ENCODE measurements at places on chromosomes 4 and X.

- no peak for DNase-seq
Observed at GRCh38 chr4:108068442-108068841, 78.8 kb downstream of the HADH start.

DNA sequence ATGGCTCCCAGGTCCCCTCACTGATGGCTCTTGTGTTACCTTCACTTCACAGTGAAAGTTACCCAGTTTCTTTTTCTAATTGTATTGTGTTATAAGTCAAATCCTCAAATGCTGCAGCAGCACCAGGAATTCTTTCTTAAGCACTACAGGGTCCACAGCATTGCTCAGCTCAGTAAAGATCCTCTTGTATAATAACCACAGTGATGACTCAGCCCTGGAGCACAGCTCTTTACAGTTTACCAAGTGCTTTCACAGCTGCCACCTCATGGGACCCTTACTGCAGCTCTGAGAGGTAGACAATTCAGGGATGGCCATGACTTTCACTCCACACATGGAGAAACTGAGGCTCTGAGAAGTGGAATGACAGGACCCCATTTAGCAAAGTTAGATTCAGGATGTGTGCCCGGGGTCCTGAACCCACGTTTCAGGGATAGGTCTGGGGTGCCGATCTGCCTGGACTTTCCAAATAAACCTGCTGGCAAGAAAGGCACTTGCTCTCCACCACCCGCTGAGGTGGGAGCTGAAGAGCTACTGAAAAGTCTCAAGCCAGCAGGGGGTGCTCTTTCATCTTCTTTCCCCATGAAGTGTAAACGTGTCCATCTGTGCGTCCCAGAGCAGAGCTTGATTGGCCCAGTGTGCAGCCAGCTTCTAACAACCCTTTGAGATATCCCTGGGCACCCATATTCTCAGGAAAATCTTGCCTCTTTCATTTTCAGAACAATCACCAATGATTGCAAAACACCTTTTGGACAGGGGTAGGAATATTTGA, 35.7 kb upstream of the GABRQ start:
- DNase-seq, result no peak

DNA sequence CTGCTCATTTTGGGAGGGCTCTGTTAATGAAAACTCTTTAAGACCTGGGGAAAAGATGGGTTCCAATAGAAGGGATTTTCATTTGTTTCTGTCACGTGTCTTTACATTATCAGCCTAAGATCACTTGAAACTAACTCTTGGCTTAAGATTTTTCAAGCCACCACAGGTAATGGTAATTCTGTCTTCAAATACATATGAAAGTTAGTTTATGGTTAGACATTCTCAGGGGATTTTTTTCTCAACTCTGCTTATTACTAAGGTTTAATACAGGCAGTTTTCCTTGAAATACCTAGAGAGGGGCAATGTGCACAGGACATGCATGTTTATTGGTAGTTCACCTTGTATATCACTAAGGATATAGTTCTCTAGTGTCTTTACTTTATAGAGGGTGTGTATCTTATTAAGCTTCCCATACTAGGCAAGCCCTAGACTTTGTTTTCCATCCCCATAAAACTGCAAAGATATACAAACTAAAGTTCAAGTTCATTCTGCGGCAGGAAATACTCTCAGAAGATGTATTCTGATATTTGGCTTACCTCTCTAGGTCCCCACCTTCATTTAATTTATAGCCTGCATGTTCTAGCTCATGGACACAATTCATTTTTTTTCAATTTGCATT, 38.2 kb upstream of the MYOZ2 start:
- no peak for DNase-seq

GRCh38 chrX:77922787-77923186, 12.3 kb downstream of the ATP7A start:
- DNase-seq, result no peak

- no peak for DNase-seq
Observed at GRCh38 chr4:150072906-150073714, 5.1 kb upstream of the DCLK2 start.

- no peak for DNase-seq
Observed at GRCh38 chrX:56757327-56757726, 28.3 kb downstream of the NBDY start.

DNA sequence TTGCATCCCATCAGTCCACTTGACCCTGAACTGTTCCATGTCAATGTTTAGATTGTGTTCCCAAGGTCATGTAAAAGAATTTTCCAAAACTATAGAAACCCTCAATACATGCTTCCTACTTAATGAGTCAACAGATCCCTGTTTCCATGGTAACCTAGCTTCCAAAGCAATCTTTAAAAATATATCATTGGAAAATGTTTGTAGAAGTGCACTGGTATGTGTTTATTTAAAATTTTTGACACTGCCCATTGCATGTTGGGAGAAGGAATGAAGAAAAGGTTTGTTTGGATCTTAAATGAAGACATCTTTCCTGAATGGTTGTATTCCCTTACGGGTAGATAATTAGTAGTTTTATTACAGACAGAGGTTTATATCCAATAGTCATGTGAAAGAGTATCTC, 345.3 kb downstream of the GABRG1 start:
- no peak for DNase-seq

GRCh38 chr4:184887333-184887732, 61.6 kb upstream of the ACSL1 start:
- no peak for DNase-seq

GRCh38 chr4:151443752-151444151, 34.8 kb downstream of the FHIP1A start:
- no peak for DNase-seq

DNA sequence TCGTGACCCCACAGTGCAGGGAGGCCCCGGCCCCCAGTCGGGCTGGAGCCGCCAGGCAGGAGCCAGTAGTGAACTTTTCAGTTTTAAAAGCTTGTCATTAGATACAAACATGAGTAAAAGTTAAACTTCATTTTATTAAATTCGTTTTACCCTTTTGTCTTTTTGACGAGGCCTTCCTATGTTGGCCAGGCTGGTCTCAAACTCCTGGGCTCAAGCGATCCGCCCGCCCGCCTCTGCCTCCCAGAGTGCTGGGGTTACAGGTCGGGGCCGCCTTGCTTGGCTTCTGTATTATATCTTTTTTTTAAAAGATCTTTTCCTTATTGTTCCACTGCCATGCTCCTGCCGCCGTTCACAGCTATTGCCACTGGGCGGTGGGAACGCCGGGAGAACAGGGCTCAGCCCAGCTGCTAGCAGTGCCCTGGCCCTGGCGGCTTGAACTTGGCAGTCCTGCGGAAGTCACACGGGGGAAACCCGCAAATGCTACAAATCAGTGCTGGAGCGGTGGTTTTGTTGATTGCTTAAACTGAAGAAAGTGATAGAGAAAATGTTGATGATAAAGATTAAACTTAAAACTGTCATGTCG, 968 bp upstream of the NELFA start:
- peak; percentile 49 for DNase-seq

- no peak for DNase-seq
Observed at GRCh38 chr4:167702391-167702790, 389.9 kb upstream of the ANXA10 start.

GRCh38 chr4:85603437-85604336, 128.7 kb downstream of the ARHGAP24 start:
- no peak for DNase-seq

DNA sequence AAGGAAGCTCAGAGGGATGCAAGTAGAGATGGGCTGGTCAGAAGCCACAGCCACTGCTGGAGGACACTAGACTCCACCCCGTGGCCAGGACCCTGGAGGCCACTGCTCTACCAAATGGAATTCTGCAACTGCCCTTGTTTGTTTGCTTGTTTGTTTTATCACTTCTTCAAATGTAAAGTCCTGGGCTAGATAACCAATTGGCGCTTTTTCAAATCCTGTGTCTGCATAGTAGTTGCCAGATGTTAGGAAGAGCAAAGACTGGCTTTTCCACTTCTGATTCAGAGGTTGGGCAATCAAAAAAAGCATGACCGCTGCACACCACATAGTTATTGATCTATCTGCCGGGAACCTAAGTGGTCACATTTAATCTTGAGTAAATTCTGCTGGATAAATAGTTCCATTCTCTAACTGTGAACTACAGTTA, 255.2 kb upstream of the SFRP2 start:
- no peak for DNase-seq

DNA sequence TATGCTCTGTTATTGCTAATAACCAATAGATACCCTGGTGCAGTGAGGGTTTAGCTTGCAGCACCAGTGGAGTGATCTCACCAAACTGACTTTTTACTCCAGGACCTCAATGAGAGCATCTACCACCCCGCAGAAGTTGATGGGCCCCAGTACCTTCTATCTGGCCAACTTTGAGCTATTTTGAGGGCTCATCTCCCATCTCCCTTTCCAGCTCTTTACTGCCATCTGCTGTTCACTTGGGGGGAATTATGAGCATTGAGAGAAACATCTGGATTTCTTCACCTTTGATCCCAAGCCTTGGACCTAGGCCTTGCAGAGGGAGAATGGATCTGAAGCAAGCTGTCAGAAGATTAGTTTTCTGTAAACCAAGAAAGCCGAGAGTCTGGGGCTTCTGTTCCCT, 143.6 kb downstream of the TMEM164 start:
- DNase-seq, result peak; percentile 51

DNA sequence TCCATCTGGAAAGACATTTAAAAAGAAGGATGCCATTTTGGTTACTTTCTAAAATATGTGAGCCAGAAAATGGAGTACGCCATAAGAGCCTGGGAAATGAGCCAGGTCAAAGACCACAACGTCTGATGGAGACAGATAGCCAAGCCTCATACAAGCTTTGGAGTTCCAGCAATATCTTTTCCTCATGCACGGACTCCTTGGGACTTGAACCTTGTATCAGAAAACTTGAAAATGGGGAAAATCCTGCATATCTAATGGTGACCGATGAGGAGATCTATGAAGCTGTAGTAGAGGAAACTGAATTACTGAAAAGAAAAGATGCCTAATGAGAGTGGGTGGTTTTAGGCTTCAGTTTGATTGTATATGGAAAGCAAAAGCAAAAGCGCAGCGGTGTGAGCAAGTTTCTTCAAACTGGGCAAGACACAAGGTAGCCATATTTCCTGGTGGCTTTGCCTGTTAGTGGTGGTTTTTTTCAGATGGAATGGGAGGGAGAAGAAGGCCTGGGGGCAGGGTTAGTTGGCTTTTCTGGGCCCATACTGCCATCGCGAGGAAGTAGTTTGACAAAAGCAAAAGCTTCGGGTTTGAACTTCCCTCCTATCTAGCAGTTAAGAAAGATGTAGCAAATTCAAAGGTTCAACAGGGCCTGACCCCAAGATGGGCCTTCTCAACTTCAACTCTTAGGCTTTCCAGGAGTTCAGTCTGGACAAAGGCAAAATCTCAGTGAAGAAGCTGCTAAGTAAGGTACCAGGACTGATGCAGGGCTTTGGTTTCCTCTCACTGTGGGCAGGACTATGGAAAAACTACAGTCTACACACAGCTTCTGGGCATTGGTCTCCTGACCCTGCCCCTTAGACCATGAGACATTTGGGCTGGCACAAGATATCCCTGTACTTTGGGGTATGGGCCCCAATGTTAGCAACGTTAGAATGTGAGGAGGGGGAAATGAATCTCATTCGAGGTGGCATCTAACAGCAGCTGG, 210.0 kb upstream of the STK26 start:
- peak; percentile 87 for DNase-seq

DNA sequence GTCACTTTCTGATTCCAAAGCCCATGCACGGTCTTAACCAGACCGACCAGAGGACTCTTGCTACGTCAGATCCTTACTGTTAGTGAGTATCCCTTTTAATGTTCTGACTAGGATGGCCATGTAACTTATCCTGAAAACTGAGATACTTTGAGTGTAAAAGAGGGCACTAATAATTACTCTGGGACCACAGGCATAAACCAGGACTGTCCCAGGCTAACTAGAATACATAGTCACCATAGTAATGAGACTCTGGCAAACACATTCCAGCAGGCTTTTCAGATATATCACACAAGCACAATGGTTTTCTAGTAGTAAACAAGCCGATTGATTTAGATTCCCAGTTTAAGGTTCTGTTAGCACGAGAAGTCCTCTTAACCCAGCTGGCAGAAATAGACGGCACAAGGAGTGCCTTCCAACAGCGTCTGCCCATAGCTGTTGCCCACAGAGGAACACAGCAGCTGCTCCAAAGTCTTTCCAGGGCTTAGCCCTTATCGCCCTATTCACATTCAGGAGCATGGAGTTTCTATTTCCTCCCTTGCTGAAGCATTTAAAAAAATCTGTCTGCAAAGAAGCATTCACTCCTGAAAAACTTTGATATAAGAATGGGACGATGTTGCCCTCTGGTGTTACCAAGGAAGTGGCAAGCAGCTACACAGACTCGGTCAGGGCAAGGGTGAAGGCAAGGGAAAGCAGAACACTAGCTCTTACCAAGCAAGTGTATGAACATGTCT, 92.4 kb downstream of the CXCL13 start:
- no peak for DNase-seq

DNA sequence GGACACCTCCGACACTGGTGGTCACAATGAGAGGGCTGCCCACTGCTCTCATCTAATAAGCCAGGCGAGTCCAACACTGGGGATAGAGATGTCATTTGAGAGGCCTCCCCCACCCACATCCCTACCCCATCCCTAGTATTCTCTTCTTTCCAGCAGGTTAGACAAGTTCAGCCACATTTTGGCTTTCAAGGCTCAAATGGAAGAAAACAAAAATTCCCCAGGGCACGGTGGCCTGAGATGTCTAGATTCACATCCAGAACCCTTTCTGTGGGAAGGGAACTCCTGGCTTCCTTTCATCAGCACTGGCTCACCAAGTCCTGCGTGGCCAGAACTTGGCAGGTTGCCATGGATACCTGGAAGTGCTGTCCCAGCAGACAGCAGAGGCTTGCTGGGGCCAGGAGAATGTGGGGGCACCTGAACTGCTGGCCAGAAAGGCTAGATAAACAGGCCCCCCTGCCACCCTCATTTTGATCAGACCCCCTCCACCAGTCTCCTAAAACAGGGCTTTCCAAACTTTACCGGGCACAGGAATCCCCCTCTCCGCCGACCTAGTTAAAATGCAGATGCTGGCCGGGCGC, 1.3 kb upstream of the NYX start:
- DNase-seq, result no peak

DNA sequence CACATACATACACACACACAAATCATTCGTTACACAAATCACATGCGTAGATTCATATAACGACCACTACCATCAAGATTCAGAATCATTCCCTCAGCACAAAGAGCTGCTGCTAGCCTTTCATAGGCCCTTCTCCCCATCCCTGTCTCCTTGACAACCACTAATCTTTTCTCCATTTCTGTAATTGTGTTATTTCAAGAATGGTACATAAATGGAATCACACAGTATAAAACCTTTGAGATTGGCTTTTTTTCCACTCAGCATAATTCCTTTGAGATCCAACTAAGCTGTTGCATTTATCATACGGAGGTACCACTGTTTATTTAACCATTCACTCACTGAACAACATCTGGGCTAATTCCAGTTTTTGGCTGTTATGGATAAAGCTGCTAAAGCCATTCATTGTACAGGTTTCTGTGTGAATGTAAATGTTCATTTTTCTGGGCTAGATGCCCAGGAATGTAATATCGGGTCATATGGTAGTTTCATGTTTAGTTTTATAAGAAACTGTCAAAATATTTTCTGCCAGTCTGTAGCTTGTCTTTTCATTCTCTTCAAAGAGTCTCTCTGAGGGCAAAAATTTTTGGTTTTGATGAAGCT, 64.1 kb downstream of the USP11 start:
- no peak for DNase-seq

- DNase-seq, result no peak
Observed at GRCh38 chr4:15332377-15332776, 95.5 kb upstream of the C1QTNF7 start.

- no peak for DNase-seq
Observed at GRCh38 chr4:2451821-2452785, 16.8 kb upstream of the RNF4 start.
